Right renal cortex interstitium (tissue), 3 donors: ENCODE measurements at places on chromosomes 7 and 10. TPM values are rescaled to one million over a fixed set of nuclear protein-coding genes. Genes with fewer than 3 reads are reported as not detected.

DNA sequence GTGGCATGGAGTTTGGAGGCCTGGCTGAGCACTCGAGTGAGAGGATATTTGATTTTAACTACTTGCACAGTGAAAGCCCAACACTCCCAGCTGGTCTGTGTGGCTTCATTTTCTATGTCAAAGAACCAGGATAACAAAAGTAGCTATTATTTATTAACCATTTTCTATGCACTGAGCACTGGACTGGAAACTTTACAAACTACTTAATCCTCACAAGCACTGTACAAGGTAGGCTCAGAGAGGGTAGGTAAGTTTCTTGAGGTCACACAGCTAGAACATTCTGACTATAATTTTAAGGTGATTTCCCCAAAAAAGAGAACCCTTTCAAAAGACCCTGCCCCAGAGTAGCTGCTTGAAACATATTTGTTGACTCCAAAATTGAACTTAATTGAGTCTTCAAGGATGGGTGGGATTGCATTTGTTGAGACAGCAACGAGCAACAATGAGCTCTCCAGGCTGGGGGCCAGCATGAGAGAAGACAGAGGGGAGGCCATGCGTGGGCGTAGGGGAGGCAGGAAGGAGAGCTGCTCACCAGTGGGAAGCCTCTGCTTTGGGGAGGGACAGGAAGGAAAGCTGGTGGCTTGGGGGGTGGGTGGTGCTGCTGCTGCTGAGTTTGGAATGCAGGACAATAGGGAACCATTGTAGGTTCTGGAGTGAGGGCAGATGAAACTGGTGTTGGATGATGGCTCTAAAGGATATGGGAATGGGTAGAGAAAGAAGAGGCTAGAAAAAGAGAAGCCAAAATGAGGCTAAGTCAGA is 31.5 kb downstream of the FAM241B start:
- no peak for DNase-seq

Gene VWC2
- 1.0 TPM for polyA plus RNA-seq

GRCh38 chr7:468681-469562 is 50.7 kb downstream of the PDGFA start:
- no peak for DNase-seq

Gene OR9A2
- polyA plus RNA-seq: not detected

Gene SEMA3E
- 1.8 TPM for polyA plus RNA-seq

Gene GARIN1A
- 1.4 TPM for polyA plus RNA-seq
